ENCODE measurements at places on chromosomes 6 and 20.

GRCh38 chr6:95203153-95203754, 374.1 kb upstream of the MANEA start:
- peak; percentile 72 for DNase-seq

- DNase-seq: no peak
These were observed 296.8 kb downstream of the TENT5A start for GRCh38 chr6:81455641-81456040.

GRCh38 chr6:78308025-78308424, 559.3 kb upstream of the IRAK1BP1 start:
- no peak for DNase-seq

- no peak for DNase-seq
These were observed 148.0 kb downstream of the TMEM200A start for GRCh38 chr6:130513770-130514169.

DNA sequence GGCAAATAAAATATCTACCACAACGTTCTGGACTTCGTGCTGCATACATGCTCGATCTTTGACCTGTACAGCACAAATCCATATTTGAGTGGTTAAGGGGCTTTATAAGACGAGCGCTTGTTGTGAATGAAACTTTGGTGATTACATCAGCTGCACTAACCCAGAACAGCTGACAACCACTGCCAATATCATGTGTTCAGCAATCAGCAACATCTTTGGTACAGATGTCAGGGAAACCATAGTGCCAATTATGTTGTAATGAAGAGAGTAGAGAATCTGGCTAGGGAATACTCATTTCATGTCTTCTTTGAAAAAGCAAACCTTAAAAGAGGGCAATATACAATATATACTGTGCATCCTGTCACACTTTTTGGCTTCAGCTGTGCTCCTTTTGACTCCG, 188.6 kb upstream of the NT5E start:
- no peak for DNase-seq

DNA sequence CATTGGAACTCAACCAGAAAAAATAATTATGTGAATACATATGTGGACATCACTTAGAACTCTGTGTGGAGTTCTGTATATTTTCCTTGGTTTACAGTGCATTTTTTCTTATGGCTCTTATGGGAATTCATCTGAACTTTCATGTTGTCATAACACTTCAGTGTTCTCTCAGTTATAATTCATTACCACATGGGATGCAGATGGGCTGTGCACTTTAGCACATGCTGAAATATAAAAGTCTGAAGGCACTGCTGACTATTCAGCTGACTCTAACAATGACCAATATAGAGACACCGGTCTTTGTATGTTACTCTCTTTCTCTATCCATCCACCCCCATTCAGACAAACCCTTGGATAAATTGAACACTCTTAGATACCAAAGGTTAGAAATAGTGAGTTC, 29.3 kb downstream of the GRIK2 start:
- DNase-seq: no peak

DNA sequence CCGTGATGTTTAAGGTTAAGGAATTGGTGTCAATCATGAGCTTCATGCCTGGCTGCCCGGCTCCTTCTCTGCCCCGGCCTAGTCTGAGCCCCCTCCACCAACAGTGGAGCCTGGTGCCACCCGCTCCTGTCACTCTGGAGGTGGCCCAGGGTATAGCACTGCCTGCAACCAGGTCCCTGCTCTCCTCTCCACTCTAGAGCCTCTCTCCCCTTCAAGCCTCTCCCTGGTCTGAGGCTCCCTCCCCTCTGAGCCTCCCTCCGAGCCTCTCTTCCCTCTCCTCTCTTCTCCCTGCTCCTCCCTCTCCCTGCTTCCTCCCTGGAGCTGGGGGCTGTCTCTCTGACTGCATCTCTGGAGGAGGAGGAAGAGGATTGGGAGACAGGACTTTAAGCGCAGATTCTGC, 31.3 kb upstream of the MRGBP start:
- no peak for DNase-seq

- peak; percentile 65 for DNase-seq
These were observed at the start of gene SYNGAP1 for GRCh38 chr6:33419580-33420490. Gene SYNGAP1 (plus strand): TSS chr6:33420065. CDS start chr6:33420265, 200 bp downstream.

- DNase-seq: no peak
These were observed 32.2 kb downstream of the OPRM1 start for GRCh38 chr6:154071236-154071635.

- DNase-seq: peak; percentile 1
These were observed 662.2 kb upstream of the HS3ST5 start for GRCh38 chr6:115004982-115005381.

GRCh38 chr6:148981515-148981914, 234.7 kb downstream of the UST start:
- no peak for DNase-seq

- DNase-seq: no peak
These were observed 35.2 kb downstream of the BMP6 start for GRCh38 chr6:7761051-7761450.

DNA sequence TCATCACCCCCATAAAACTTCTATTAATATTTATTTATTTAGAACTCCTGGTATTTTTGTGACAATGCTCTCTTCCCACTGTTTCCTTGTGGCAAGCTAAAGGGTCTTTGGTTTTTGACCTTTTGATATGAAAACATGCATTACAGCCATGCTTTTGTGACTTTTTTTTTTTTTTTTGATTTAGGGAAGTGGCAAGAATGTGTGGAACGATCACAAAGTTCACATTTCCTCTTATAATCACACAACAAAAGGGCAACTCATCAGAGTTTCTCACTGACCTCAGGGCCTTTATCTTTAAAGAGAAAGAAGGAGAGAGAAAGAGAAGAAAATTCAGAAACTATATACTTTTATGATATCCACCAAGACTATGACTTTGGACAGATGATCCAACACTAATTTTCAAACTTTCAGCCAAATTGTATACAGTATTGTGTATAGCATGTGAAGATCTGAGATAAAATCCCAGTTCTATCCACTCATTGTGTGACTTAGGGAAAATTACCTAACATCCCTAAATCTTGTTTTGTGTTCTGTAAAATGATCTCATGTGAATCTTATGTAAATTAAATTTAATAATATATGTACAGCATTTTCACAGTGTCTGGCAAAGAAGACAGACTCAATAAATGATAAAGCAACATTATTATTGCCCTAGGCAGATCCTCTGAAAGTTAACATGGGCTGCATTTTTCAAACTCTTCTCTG, 106.8 kb upstream of the MARCKS start:
- DNase-seq: no peak

DNA sequence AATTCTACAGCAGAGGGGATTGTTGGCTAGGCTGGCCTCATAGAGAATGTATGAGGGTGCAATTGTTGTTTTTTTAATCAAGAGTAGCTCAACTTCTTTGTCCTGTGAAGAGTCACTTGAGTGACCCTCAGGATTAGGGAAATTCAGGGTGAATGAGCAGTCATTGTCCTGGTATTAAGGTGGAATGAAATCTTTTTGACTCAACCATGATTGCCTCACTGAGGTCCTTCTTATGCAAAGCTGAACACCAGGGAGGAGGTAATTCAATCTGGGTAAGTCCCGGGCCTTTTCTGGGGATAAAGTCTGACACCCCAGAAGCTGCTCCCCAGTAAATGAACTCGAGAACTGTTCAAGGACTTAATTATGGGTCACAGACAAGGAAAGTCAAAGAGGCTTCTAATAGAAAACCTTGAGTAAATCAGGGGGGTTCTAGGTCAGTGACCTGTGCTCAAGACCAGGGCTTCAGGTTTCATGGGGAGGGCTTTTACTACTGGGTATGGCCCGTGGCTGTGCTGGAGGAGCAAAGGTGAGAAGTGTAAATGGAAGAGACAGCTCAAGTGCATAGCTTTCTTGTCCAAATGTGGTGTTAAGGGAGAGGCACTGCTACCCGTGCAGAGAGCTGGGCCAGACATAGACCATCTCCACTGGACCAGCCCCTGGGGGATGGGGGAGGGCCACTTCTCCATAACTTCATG, 25.3 kb upstream of the ZBTB24 start:
- no peak for DNase-seq

- DNase-seq: no peak
These were observed 9.7 kb downstream of the TIAM2 start for GRCh38 chr6:155004576-155005372.

DNA sequence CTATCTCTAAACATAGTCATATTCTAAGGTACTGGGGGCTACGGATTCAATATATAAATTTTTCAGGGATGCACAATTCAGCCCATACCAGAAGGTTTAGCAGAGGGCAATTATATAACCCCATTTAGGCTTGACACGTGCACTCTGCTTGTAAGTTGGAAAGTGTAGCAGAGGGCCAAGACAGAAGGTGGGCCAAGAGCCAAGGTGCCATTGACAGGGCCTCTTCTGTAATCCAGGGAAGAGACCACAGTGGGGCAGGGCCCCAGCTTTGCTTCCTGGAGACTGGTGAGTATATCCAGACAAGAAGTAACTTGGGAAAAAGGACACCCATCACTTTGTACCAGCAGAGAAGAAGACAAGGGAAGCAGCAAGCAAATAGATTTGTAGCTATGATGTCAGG, 672.4 kb upstream of the MARCKS start:
- DNase-seq: no peak

DNA sequence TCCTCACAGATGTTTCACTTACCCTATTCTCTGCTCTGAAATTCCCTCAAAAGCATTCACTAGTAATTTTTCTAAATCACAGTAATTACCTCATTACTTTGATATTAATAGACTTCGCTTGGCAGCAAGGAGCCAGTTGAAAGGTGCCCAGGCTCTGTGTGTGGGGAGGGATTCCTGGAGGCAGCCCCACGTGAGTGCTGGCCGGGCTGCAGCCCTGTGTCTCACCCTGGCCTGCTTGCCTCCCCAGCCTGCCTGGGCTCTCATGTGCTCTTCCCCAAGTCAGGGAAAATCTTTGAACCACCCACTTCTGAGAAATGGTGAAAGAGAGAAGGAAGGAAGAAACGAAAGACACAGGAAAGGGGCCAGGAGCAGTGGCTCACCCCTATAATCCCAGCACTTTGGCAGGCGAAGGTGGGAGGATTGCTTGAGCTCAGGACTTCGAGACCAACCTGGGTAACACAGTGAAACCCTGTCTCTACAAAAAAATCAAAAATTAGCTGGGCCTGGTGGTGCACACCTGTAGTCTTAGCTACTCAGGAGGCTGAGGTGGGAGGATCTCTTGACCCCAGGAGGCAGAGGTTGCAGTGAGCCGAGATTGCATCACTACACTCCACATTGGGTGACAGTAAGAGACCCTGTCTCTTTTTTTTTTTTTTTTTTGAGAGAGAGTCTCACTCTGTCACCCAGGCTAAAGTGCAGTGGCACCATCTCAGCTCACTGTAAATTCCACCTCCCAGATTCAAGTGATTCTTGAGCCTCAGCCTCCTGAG, 20.0 kb upstream of the SNTA1 start:
- DNase-seq: no peak

DNA sequence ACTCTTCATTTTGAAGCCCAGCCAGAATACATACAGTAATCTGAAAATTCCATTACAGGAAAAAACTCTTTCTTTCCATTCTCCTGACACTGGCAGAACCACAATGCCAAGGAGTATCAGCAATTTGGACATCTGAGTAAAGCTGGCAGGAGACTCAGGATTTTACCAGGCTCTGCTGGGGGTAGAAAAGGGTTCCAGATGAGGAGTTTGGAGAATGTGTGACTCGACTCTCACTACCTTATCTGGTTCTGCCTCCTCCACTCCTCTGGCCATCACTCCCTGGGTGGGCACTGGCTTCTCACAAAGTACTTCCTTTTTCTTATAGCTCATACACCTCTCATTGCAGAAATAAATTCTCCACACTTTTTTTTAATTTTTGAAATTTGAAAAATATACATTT, 10.6 kb upstream of the WFDC8 start:
- no peak for DNase-seq

DNA sequence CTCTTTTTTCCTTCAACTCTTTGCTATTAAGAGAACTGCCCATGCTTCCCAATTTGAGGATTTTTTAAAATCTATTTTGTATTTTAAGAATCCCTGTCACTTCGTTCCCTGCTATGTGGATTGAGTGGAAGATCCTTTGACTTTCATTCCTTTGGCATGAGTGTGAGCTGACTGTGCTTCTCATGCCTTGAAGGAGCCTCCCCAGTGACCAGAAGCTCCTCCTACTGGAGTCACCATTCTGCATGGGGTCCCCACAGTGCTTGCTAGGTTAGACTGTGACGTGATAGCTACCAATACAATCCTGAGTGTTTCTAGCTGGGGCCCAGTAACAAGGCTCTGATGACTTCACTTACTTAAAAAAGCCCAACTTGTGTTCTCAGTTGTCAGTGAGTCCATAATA, 104.4 kb upstream of the LAMP5 start:
- DNase-seq: peak; percentile 15

- peak; percentile 20 for DNase-seq
These were observed 63.7 kb downstream of the RNGTT start for GRCh38 chr6:88899569-88900316.

DNA sequence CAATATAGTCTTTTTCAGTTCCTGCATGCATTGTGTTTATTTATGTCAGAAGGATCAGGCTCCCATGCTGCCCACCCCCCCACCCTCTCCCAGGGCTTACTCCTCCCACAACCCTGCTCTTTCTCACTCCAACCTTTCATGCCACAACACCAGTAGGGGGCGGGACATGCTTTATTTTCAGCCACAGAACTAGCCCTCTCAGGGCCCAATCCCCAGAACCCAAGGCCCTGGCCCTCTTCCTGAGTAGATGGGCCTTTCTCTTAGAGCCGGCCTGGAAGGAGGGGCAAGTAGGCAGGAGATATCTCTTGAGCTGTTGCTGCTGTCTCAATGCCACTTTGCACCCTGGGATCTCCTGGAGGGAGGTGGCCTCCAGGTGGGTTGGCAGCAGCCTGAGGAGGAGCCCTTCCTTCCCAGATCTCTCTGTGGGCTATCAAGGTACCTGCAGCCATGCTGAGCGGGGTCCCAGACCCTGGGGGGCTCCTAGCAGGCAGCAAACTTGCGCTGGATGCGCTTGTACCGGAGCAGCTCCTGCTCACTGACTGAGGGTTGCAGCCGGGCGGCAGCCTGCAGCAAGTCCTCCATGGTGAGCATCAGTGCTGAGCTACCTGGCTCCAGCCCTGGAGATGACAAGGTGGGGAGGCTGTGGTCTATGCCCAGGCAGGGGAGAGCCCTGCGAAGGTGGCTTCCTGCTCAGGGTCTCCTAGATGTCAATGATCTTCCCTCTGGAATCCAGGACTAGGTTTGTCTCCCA, 3.5 kb downstream of the GNMT start:
- DNase-seq: peak; percentile 67

- DNase-seq: no peak
These were observed 5.6 kb upstream of the UQCC2 start for GRCh38 chr6:33716890-33717632.

DNA sequence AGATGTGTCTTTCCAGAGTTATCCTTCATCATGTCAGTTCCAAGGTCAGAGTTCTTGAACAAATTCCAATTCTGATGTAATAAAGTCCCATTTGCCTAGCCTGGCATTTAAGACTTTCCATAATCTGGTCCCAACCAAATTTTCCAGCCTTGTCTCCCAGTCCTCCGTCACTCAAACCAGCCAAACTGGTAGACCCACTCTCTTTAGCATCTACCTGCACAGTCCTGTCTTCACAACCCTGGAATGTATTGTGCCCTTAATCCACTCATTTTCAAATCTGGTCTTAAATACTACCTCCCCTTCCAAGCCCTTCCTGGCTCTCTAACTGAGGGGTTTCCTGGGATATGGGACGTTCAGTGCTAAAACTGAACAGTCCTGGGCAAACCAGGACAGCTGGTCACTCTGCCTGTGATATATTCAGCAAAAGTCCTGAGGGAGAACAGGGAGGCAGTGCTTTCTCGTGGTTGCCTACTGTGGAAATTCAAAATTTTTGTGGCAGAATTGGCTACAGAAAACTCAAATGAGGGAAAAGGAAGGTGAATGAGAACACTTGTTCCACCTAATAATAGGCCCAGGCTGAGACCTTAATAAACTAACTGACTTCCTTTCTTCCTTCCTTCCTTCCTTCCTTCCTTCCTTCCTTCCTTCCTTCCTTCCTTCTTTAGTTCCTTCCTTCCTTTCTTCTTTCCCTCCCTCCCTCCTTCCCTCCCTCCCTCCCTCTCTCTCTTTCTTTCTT, 10.8 kb upstream of the AKAP7 start:
- DNase-seq: peak; percentile 89

Measured in A673 (cell line).